ENCODE measurements at places on chromosomes 1 and 21.

DNA sequence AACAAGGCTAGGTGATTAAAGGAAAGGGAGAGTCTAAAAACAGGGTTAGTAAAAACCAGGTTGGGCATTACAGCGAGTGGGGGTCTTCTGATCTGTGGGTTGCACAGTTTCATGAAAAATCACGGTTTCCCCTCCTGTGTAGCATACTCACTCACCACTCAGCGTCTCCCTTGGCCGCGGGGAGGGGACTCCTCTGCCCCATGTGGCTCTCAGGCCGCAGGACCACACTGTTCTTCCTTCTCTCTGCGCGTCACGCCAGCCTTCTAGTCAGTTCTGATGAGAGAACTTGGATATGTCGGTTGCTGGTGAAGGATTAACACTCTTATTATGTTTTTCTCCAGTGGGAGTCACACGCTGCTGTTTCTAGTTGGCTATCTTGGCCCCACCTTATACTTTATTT, 254.6 kb upstream of the LRRC7 start:
- no peak for DNase-seq

- DNase-seq = peak; percentile 13
These were observed 15.3 kb upstream of the TMCO2 start for GRCh38 chr1:40232444-40232843.

- no peak for DNase-seq
These were observed 5.1 kb downstream of the SRSF4 start for GRCh38 chr1:29176576-29176975.

DNA sequence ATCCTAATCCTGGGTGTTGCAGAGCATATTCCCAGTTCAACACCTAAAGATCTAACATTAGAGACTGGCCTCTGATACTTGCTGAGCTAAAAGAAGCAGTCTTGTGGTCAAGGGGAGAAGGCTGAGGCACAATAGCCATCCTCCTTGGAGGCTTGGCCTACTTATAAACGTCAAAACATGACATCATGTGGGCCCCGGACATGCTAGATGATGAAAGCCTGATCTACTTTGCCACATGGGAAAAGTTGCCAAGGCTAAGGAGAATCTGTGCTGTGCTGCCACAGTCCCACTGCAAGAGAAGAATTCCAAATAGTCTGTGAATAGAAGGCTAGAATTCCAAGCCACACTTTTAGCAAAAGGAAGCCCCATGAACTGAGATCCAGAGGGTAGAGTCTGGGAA, 43.9 kb upstream of the SAMD13 start:
- DNase-seq = no peak

DNA sequence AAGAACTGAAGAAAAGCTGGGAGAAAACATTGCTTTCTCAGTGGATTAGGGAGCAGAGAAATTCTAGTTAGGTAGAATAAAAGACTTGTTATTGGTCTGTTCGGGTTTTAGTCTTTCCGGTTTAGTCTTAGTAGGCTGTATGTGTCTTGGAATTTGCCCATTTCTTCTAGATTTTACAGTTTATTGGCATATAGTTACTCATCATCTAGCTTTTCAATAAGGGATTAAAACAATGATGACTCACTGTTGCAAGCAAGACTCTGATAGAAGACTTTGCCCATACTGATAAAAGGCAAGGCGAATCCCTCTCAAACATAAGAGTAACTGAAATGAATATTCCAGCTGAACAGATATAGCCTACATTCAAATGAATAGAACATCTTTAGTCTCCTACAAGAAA, 62.3 kb downstream of the GPR137B start:
- no peak for DNase-seq

- peak; percentile 55 for DNase-seq
These were observed 73.2 kb upstream of the ABCG1 start for GRCh38 chr21:42145569-42146272.

Data from stimulated activated CD8-positive, alpha-beta memory T cell treated with anti-CD3 and anti-CD28 coated beads, Interleukin-12 subunit alpha, Interleukin-12 subunit beta, amount 100 ng/mL, for 1 hour (primary cell).